Activated effector memory CD4-positive, alpha-beta T cell treated with Interleukin-2 at 50 U/mL for 16 hours (primary cell): ENCODE measurements at places on chromosomes 1 and 21.

DNA sequence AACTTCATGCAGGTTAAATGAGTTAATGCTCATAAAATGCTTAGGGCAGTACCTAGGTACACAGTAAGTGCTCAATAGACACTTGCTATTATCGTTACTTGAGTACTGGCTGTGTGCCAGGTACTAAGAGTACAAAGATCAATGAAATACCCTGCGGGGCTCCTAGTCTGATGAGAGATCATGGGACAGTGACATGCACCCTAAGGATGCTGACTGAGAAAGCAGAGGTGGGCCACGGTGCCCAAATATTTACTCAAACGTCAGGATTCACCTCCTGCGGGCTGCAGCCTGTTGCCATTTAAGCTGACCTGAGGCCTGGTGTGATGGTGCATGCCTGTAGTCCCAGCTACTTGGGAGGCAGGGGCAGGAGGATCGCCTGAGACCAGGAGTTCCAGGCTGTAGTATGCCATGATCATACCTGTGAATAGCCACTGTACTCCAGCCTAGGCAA lies 19.8 kb upstream of the LUZP1 start:
- no peak for DNase-seq

DNA sequence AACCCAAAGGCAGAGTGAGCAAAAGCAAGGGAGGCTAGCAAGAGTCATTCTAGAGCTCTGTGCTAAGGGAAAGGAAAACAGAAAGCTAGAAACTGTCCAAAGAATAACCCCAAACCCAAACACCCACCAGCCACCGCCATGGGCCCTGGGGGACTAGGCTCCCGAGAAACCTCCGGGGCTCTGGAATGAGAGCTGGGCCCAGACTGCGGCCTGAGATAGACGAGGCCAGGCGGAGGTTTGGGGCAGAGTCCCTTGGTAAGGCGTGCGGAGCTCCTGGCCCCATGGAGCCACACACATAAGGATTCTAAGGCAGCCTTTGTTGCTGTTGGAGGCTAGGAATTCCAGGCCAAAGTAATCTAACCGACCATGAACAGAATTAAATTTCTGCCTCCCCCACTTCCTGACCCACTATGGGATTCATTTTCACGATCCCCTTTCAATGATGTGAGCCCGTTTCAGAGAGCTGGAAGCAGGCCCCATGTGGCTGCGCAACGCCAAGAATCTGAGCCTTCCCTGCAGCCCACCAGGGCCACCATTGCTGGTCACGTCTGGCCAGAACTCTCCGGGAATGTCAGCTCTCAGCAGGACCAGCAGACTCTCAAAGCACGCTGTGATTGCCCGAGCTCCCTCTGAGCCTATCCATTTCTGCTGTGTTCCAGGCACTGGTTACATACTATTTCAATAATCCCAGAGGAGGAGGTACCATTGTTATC lies 145.0 kb downstream of the TRABD2B start:
- no peak for DNase-seq

- DNase-seq = peak; percentile 14
Observed at GRCh38 chr1:23793018-23793781, 2.3 kb downstream of the LYPLA2 start.

DNA sequence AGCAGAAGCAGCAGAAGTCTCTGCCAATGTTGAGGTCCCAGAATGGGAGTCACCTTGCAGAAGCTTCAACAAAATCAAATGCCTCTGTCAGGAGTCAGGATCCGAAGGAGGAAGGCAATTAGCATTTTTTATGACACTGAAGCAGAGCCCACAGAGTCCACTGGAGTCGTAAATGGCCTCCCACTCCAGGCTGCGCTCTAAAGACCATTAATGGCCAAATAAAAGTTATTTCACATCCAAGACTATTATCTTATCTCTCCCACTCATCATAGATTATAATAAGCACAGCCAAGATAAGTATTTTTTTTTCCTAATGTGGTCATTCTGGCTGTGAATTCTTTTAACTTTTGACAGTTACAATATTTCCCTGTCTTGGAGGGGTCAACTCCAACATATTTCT lies 191.1 kb upstream of the C8B start:
- DNase-seq = no peak

DNA sequence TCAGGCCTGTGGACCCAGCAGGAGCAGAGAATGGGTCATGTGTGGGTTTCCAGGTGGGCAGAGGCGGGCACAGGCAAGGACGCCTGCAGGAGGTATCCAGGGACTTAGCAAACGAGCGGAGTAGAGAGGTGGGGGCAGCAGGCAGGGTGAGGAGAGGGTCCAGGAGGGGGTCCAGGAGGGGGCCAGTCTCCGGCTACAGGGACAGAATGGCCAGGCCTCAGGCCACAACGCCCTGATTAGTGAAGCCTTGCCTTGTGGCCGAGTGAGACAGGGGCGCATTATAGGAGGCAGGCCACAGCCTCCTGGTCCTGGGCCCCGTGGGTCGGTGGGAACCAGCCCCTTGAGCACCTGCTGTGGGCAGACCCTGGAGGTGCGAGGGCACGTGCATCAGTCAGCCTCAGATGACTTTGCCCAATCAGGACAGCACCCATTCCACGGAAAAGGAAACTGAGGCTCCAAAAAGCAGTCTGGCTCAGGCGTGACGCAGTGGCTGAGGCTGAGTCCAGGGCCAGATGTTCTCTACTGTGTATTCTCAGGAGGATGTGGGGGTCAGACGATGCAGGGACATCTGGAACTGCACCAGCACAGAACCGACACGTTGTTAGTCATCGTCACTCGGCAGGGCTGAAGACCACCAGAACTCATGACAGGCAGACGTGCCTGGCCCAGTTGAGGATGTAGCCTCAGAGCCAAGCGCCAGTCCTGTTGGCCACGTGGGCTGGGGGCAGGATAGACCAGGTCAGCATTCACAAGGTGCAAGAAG lies 113.7 kb downstream of the CRYAA start:
- DNase-seq = no peak

DNA sequence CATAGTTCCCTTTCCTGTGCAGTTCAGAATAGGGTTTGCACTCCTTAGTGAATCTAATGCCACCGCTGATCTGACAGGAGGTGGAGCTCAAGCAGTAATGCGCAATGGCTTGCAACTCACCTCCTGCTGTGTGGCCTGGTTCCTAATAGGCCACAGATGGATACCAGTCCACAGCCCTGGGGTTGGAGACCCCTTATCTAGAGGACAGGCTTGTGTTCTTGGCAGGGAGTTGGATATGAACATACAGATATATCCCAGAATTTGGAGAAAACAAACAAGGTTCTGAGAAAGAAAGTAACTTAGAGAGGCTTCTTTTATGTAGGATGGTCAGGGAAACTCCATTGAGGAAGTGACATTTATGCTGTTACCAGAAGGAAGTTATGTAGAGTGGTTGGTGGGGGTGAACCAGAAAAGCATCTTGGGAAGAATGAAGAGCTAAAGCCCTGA lies 5.1 kb upstream of the PTPRC start:
- no peak for DNase-seq

- DNase-seq = no peak
Observed at GRCh38 chr1:105909811-105910210, 1146.7 kb upstream of the PRMT6 start.

DNA sequence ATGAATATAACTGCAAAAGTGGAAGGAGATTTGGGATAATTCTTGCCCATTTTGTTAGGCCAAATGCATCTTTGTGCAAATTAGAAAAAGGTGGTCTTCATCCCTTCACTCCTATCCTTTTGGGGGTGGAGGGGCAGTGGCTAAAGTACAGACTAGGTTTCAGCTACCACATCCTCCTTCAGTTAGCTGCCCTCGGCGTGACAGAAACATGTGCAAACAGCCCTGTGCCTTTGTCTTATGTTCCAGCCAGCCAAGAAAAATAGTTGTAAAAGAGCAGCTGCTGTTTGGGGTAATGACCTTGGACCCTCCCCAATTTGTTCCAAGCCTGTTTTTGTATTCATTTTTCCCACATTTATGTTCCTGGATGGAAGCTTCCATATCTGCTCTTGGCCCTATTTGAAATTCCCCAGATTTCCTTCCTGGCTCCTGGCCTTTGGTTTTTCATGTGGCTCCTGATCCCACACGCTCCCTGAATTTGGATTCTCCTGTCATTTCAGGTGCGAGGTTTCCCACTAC lies 8.3 kb upstream of the LGALS8 start:
- no peak for DNase-seq

GRCh38 chr1:14897547-14897946 lies 256.0 kb upstream of the TMEM51 start:
- DNase-seq = no peak

GRCh38 chr1:219907772-219908070 lies 20.6 kb downstream of the SLC30A10 start:
- DNase-seq = no peak

DNA sequence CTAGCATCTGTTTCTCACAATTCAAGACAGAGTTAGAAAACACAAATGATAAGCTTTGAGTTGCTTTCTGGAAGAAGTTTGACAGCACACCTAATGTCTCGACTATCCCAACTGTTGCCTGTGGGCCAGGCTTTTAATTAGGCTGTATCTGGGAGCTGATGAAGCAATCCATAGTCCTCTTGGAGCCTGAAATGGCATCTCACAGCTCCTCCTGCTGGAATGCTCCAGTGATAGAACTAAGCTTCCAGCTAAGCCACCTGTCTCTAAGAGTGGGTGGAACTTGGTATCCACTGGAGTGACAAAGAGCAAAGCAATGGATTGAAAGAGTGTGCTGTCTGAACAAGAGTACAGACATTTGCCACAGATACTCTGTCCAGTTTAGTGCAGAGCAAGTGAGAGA lies 605.3 kb upstream of the NR5A2 start:
- DNase-seq = no peak

- DNase-seq = no peak
Observed at GRCh38 chr1:2184531-2184930, 10.0 kb downstream of the FAAP20 start.

DNA sequence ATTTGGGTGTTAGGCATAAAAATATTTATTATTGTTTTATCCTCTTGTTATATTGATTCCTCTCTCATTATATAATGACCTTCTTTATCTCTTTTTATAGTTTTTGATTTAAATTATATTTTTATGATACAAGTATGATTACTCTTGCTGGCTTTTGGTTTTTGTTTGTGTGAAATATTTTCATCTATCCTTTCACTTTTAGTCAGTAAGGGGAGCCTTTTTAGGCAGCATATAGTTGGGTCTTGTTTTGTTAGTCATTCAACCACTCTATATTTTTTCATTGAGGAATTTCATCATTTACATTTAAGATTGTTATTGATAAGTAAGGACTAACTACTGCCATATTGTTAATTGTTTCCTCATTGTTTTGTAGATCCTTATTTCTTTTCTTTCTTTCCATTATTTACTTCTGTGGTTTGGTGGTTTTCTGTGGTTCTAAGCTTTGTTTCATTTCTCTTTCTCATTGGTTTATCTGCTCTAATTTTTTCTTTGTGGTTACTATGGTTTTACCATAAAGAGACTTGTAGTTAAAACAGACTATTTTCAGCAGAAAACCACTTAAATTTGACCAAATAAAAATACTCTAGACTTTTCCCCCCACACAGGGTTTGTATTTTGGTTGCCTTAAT lies 593.1 kb downstream of the NUF2 start:
- DNase-seq = no peak

GRCh38 chr1:115529216-115529897 lies 112.4 kb upstream of the VANGL1 start:
- no peak for DNase-seq

- DNase-seq = no peak
Observed at GRCh38 chr1:206651958-206652890, 16.9 kb downstream of the DYRK3 start.

GRCh38 chr1:224780736-224781135 lies 148.7 kb upstream of the DNAH14 start:
- no peak for DNase-seq

DNA sequence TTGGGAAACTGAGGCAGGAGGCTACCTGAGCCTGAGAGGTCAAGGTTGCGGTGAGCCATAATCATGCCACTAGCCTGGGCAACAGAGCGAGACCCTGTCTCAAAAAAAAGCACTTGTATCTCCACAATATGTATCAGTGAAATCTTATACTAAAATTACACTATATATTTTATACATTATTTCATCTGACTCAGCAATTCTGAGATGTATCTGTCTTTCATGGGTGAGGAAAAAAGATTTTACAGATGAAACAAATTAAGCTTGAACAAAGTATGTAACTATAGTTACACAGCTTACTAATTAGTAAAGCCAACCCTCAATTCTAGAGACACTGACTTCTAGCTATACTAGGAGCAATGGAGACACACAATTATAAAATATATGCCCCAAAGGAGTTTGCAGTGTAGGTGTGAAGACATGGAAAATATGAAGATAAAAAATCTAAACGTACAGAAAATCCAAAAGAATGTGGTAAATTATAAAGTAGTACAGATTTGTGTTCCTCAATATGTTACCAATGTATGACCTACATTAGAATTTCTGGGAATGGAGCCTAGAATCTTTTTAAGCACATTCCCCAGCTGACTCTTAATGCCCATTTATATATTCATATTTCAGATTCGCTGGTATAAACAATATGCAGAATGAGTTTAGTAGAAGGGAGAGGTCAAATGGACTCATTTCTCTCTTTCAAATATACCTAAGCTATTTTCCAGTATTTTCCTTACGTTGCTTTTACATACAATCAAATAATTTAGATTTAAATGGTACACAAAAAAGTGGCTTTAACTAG lies 14.6 kb downstream of the GTF2B start:
- DNase-seq = no peak

- no peak for DNase-seq
Observed at GRCh38 chr1:44263568-44264450, 50.5 kb downstream of the DMAP1 start.

- DNase-seq = no peak
Observed at GRCh38 chr1:119285482-119285881, 83.1 kb upstream of the HAO2 start.

DNA sequence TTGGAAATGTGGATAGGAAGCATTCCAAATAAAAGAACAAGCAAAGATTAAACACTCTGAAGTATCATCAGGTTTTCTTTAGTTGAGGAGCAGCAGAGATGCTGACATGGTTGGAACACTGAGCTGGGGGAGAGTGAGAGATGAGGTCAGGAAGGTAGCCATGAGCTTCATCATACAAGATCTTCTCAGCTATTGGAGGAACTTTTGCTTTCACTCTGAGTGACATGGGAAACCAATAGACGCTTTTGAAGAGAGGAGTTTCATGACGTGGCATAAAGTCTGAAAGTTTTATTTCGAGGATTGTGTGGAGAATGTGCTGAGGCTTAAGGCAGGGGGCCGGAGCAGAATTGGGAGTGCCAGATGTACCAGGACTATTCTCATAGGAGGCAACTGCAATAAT lies 616.2 kb upstream of the CAMK1G start:
- DNase-seq = no peak

GRCh38 chr21:24110846-24111245 lies 1496.4 kb downstream of the MRPL39 start:
- no peak for DNase-seq
